ENCODE measurements at places on chromosomes 1 and 21. TPM values are rescaled to one million over a fixed set of nuclear protein-coding genes. Genes with fewer than 3 reads are reported as not detected.

The USH2A gene
- total RNA-seq = under 0.01 TPM

The FAM177B gene
- 0.27 TPM for total RNA-seq

The KRTAP8-1 gene
- not detected for total RNA-seq

The KRTAP12-4 gene
- not detected for total RNA-seq

The SELP gene
- total RNA-seq = 7.0 TPM

The SPATA46 gene
- not detected for total RNA-seq

The ANGPTL7 gene
- total RNA-seq = not detected

The PANK4 gene
- 27.2 TPM for total RNA-seq

The CCDC27 gene
- not detected for total RNA-seq

The PTGFR gene
- total RNA-seq = not detected

The IL12RB2 gene
- 22.4 TPM for total RNA-seq

DNA sequence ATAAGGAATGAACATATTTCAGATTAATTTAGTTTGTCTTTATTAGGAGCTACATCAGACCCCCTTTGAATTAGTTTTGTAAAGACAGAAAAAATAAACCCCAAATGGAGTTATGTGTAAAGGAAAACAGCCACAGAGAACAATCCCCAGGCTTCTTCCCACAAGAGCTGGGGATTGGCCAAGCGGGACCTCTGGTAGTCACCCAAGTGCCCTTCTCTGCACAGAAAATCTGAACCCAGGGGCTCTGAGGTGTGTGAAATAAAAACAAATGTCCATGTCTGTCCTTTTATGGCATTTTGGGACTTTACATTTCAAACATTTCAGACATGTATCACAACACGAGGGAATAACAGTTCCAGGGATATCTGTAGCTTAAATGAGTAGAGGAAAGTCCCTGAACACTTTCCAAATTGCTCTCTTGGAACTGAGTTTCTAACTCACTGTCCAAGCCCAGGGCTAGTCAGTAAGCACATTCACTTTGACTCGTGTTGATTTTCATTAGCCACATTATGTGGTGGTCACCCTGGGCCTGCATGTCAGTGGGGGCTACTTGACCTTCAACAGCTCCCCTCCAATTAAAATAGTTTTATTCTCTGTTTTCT, 22.5 kb downstream of the DPT start:
- no peak for DNase-seq

- DNase-seq = peak; percentile 76
Measured at GRCh38 chr1:72283307-72284083, 1.2 kb upstream of the NEGR1 start.

DNA sequence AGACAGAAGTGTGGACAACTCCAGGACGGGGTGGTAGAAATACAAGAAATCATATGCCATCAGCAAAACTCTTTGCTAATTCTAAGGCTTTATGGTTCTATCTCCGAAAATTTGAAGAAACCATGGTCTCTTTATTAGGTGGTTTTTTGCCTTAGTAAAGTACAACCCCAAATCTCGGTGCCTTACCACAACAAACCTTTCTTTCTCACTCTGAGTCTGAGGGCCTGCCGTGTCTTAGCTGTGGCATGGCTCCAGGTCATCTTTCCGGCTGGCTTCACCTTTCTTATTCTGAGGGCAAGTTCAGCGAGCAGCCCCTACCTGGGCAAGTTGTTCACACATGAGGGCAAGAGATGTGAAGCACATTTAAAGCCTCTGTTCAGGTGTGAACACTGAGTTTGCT, 280.6 kb downstream of the TTLL7 start:
- no peak for DNase-seq

DNA sequence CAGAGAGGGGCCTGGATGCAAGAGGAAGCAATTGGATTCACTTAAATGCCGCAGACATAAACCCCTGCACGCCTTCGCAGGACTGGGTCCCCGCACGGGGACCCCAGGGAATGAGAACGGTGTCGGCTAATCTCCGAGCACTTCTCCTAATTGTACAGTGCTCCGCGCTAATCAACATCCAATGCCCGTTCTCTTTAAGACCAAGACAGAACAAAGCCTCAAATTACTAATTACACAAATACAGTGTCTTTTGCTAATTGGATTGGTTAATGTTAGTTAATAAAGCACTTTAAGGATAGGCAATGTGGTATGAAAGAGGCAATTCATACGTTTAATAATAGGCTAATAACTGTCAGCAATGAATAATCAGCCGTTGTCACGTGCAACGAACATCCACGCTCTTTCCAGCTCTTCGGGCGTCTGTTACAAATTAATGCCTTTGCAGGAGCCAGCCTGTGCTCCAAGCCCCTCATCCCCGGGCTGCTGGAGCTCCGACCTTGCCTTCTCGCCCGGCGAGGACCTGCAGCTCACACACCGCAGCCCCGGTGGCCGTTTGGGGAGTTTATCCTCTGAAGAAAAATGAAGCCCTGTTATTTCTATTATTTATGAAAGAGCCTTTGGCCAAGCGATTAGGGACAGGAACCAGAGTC, 157.8 kb downstream of the PRDM16 start:
- DNase-seq = no peak

GRCh38 chr21:42153046-42153686, 65.8 kb upstream of the ABCG1 start:
- no peak for DNase-seq

GRCh38 chr1:37120279-37120678, 86.0 kb upstream of the GRIK3 start:
- no peak for DNase-seq

- peak; percentile 30 for DNase-seq
Measured at GRCh38 chr1:172837816-172838679, 179.1 kb downstream of the FASLG start.

DNA sequence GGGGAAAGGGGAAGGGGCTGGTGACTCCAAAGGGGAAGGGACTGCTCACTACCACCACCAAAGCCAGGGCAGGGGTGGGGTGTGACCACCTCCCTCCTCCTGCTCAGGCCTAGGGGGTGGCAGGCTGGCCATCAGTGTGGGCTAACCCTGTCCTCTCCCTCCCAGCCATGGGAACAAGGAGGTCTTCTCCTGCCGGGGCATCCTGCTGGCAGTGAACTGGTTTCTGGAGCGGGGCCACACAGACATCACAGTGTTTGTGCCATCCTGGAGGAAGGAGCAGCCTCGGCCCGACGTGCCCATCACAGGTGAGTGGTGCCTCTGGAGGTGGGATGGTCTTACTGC, 5.7 kb downstream of the ZC3H12A start:
- no peak for DNase-seq

DNA sequence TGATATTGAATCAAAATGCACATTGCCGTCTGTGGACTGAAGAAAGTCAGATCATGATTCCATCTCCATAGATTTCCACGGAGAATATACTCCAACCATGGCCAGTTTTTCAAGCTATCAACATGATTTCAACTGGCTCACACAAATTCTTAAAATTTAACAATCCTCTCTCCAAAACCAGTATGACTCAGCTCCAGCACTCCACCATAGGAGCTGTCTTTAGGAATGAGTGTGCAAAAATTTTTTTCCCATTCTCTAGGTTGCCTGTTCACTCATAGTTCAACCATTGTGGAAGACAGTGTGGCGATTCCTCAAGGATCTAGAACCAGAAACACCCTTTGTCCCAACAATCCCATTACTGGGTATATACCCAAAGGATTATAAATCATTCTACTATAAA, 40.8 kb downstream of the RGL1 start:
- DNase-seq = no peak

DNA sequence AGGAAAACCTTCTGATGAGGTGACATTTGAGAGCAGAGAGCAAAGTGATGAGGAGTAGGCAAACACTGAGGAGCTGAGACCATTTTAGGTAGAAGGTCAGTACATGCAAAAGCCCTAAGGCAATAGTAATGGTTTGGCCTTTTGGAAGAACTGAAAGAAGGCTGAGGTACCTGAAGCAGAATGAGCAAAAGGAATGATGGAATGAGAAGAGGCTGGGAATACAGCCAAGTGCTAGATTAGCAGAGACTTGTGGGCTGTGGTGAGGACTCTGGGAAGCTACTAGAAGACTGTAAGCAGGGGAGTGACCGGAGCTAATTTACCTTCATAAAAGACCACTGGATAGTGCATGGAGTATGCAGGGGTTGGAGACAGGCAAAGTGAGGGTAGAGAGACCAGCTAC, 77.9 kb downstream of the GFI1 start:
- no peak for DNase-seq

DNA sequence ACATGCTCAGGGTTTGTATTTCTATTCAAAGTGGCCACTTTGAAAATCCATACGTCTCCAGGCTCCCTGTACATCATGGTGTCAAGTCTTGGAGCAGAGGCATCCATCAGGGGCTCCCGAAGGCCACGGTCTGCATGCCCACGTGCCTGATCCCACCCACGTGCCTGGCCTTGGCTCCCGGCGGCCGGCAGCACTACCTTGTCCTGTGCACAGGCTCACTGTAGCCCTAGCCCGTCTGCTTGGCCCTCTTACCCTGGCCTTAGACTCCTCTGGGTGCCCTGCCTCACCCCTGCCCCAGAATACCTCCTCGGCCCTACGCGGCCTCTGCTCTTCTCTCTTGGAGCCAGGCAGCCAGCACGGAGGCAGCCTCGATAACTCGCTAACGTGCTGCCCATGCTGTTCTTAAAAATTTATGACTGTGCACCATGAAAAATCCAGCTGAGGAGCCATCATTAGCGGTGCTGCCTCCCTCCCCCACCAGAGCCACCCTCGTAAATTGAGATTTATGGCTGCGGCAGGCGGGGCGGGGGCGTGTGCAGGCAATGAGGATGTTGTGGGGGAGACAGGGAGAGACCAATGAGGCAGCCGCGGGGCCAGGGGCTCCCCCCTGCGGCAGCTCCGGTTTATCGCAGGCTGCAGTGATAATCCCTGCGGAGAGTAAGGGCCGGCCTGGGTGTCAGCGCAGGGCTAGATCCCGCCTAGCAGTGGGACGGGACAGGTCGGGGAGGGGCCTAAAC, 24.6 kb downstream of the DMAP1 start:
- DNase-seq = peak; percentile 83

- no peak for DNase-seq
Measured at GRCh38 chr1:54850069-54850730, 36.8 kb downstream of the DHCR24 start.

GRCh38 chr1:41344708-41345159, 16.5 kb upstream of the FOXO6 start:
- DNase-seq = no peak

DNA sequence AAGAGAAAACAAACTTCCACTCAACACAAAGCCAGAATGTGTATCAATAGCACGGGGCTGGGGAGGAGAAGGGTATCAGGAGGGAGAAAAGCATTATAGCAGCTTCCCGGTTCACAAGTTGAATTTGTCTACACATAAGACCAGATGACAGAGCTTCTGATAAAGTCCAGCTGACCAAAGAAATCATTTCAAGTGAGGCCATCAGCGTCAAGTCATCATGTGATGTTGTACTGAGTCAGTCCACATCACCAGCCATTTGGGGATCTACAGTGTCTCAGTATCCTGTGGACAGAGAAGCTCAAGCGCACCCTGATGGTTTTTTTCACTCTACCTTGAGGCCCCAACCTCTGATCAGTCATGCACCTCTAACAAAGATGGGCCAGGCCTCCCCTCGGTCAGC, 33.0 kb downstream of the SETD4 start:
- DNase-seq = no peak

GRCh38 chr1:167185974-167186657, 34.6 kb upstream of the POU2F1 start:
- no peak for DNase-seq

DNA sequence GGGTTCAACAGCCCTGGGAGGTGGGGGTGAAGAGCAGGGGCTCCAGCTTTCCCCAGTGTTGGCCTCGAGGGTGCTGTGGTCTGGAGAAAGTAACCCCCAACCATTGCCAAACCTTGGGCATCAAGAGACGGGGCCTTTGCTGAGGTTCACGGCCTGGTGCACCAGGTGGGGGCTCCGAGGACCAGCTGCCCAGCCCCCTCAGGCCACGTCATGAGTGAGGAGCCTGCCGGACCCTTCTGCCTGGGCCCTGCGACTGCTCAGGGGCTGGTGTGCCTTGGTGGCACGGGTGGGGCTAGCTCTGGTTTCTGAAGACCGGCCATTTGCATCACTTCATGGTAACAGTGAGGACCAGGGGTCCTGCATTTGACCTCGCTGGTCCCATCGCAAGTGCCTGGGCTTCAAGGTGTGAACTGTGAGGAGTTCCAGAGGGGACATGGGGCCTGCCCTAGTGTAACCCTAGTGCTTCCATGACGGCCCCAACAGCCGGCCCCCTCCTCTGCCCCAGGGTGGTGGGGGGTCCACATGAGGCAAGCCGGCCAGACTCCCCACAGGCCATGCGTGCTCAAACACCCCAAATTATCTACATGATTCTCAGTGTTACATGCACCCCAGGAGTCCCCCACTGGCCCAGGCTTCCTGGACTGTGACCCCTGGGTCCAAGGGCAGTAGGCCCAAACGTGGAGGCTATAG, 13.5 kb downstream of the MORN1 start:
- no peak for DNase-seq

DNA sequence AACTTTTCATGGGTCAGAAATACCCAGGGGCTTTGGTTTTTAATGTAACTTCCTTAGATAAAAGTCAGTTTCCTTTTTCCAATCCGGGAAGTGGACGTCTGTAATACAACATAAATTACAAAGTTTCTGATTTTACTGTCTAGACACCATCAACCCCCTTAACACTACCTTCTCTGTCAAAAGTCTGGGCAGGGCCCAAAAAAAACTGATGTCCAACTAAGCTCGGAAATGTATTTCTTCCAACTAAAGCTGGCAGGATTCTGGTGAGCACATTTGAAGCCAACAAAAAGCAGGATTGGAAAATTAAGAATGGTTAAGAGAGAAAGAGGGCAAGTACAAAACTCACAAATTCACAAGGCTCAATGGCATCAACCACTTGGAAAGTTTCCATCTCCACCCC, 24.3 kb downstream of the DDAH1 start:
- DNase-seq = no peak

Measured in hematopoietic multipotent progenitor cell (in vitro differentiated cells).